ENCODE measurements at places on chromosomes 3 and 15. TPM values are rescaled to one million over a fixed set of nuclear protein-coding genes. Genes with fewer than 3 reads are reported as not detected.

Gene SERPINI2
- total RNA-seq, result not detected

Gene ASB14
- total RNA-seq, result not detected

Gene SCN11A
- 0.09 TPM for total RNA-seq

Gene NECTIN3
- total RNA-seq, result 63.8 TPM

GRCh38 chr15:95676500-95676899 lies 654.0 kb upstream of the NR2F2 start:
- H3K27me3 ChIP-seq, result no peaks in the 10 kb centered on the region
- H3K4me1 ChIP-seq, result no peaks in the 10 kb centered on the region
- H3K27ac ChIP-seq, result no peak overlapping the region
- no peak overlapping the region for H3K4me3 ChIP-seq

DNA sequence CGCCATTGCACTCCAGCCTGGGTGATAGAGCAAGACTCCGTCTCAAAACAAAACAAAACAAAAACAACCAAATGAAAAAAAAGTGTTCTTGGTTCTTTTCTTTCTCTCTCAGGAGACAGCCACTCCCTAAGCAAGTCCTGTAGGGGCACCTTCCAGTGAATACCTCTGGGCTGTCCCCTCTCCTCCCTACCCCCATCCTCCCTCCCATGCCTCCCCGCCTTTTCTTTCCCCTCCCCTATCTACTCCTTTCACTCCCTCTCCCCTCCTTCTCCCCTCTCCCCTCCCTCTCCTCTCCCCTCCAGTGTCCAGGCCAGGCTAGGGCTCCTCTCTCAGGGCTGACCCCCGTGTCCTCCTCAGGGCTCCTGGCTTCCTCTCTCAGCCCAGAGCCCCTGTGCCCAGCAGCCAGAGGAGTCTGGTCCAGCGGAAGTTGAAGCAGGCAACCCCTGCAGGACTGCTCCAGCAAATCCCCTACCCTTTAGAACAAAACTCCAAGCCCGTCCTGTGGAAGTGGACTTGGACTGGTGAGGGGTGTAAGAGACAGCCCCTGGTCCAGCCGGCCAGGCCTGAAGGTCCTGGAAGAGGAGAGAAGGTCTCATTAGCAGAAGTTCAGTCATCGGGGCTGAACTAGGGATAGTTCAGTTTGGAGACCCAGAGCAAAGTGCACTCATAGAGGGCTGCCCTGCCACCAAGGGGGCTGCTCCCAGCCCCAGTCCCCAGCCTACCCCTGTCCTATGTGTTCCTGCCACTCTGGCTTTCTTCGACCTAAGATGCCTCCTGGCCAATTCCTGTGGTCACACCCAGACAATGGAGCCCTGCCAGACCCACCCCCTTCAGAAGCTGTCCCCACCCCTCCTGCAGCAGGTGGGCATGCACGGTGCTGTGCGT lies 79.8 kb upstream of the IQSEC1 start:
- H3K36me3 ChIP-seq, result no peaks in the 10 kb centered on the region
- no peaks in the 10 kb centered on the region for H3K27me3 ChIP-seq
- no peak overlapping the region for H3K27ac ChIP-seq
- no peak overlapping the region for H3K4me3 ChIP-seq
- no peaks in the 10 kb centered on the region for H3K4me1 ChIP-seq

DNA sequence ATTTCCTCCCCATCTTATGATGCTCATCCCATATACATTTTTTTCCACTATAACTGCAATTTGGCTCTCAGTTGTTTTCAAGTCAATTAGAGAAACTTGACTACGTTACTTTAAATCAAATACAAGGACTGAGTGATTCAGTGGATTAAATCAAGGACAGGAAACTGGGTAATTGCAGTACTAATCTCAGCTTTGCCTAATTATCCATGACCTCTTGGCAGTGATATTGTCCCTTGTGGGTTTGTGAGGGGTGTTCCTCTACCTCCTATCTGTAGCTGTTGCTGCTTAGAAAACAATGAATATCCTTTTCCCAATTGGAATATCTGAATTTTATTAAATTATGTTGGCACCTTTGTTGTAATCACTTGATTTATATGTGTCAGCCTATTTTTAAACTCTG lies 79.4 kb downstream of the ZPLD1 start:
- no peak for DNase-seq
- no peaks in the 10 kb centered on the region for H3K36me3 ChIP-seq
- no peak overlapping the region for H3K27ac ChIP-seq
- no peaks in the 10 kb centered on the region for H3K4me1 ChIP-seq
- no peak overlapping the region for H3K4me3 ChIP-seq

- H3K36me3 ChIP-seq, result no peaks in the 10 kb centered on the region
- no peaks in the 10 kb centered on the region for H3K4me1 ChIP-seq
- no peaks in the 10 kb centered on the region for H3K27me3 ChIP-seq
- H3K4me3 ChIP-seq, result no peak overlapping the region
- DNase-seq, result no peak
- H3K27ac ChIP-seq, result no peak overlapping the region
These were observed 652.9 kb downstream of the MAGI1 start for GRCh38 chr3:65385805-65386204.

- H3K36me3 ChIP-seq, result no peaks in the 10 kb centered on the region
- H3K4me1 ChIP-seq, result no peaks in the 10 kb centered on the region
- H3K27me3 ChIP-seq, result no peaks in the 10 kb centered on the region
- no peak overlapping the region for H3K27ac ChIP-seq
These were observed 95.9 kb upstream of the RNF7 start for GRCh38 chr3:141642215-141642614.

GRCh38 chr3:72153477-72154314 lies 368.7 kb upstream of the PROK2 start:
- H3K27me3 ChIP-seq, result no peaks in the 10 kb centered on the region
- H3K4me3 ChIP-seq, result no peak overlapping the region
- no peaks in the 10 kb centered on the region for H3K36me3 ChIP-seq
- H3K27ac ChIP-seq, result peak overlapping the region; percentile 58

GRCh38 chr3:194328942-194329582 lies 22.1 kb downstream of the CPN2 start:
- no peak for DNase-seq
- H3K27ac ChIP-seq, result no peak overlapping the region
- H3K4me3 ChIP-seq, result no peak overlapping the region
- no peaks in the 10 kb centered on the region for H3K36me3 ChIP-seq

Data from prostate gland (tissue), 2 donors.